ENCODE measurements at places on chromosomes 1 and 21.

GRCh38 chr1:161491472-161491871 is 13.8 kb upstream of the FCGR2A start:
- no peak for DNase-seq

GRCh38 chr1:30795026-30795425 is 37.5 kb upstream of the LAPTM5 start:
- no peak for DNase-seq

- DNase-seq: no peak
Observed at GRCh38 chr1:195898373-195898772, 709.9 kb downstream of the KCNT2 start.

GRCh38 chr1:31412732-31413404 is at the start of gene SERINC2:
TSS of gene SERINC2 (plus strand) at chr1:31413213. CDS start at chr1:31413266, 53 bp downstream.
- DNase-seq: peak; percentile 83

GRCh38 chr1:54158071-54158470 is 5.3 kb upstream of the CDCP2 start:
- no peak for DNase-seq
